ENCODE measurements at places on chromosomes 16 and 17.
A peak's percentile ranks its signal among the peaks of the same experiment; 100 is the strongest.

GRCh38 chr17:71113347-71113746 lies 944.0 kb downstream of the KCNJ2 start:
- no peak for DNase-seq

DNA sequence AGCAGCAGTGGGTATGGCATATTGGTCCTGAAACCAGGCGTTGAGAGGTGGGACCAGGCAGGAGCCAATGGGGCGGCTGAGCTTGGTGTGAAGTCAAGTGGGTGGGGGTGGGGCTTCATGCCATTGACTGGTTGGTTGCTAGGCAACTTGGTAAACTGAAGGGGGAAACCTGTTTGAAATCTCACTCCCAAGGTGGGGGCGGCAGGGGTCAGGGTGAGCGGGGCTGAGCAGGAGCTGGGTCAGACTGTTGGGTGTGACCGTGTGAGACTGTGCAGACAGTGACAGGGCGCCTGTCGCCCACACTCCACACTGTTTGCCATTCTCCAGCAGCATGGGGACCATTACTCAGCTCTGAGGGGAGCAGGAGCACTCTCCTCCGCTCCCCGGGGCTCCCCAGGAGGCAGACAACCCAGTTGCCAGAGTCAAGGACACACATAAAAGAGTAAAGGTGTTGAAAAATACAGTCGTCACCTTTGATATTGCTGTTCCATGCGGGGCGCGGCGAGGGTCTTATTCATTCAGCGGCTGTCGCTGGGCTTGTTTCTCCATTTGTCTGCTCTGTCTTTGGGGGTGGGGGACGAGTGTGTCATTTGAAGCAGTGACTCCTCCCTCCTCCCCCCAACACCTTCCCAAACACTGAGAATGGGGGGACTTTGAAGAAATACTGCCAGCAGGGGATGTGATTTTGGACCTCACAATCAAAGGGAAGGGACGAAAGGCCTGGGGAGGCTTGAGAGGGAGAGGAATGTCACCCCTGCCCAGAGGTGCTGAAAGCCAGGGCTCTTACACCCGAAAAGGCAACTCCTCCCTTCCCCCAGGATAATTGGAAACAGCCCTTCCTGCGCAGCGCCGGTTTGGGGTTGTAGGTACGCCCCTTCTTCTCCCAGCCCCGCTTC lies 1.2 kb upstream of the EFNB3 start:
- peak; percentile 45 for DNase-seq

DNA sequence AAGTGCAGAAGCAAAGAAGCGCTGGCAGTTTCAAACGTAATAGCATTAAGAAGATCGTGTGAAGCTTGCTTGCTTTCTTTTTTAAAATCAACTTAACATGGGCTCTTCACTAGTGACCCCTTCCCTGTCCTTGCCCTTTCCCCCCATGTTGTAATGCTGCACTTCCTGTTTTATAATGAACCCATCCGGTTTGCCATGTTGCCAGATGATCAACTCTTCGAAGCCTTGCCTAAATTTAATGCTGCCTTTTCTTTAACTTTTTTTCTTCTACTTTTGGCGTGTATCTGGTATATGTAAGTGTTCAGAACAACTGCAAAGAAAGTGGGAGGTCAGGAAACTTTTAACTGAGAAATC lies 17.4 kb upstream of the RAB11FIP4 start:
- DNase-seq: no peak

- no peak for DNase-seq
Observed at GRCh38 chr17:72079700-72080099, 41.1 kb upstream of the SOX9 start.

- no peak for DNase-seq
Observed at GRCh38 chr17:83186751-83187421, 107.5 kb downstream of the METRNL start.

- DNase-seq: no peak
Observed at GRCh38 chr16:30666681-30667080, 8.4 kb downstream of the FBRS start.

- DNase-seq: no peak
Observed at GRCh38 chr16:90046971-90047713, 27.9 kb upstream of the DBNDD1 start.

DNA sequence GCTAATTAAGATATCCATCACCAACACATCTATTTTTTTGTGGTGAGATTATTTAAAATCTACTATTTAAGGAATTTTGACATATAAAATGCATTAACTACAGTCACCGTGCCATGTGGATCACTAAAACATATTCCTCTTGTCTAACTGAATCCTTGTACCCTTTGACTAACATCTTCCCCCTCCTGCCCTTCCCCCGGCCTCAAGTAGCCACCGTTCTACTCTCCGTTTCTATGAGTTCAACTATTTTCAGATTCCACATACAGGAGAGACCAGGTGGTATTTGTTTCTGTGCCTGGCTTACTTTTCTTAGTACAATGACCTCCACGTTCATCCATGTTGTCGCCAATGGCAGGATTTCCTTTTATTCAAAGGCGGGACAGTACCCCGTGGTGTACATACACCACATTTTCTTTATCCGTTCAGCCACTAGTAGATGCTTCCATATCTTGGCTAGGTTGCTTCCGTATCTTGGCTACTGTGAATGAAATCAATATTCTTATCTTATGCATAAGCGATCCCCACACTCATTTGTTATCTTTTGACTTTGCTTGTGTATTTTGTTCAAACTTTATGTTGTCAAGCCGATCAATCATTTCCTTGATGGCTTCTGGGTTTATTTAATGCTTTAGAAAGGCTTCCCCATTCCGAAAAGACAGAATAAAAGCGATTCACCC lies 134.7 kb downstream of the KCNJ12 start:
- DNase-seq: no peak

- DNase-seq: no peak
Observed at GRCh38 chr17:18235743-18236256, 10.4 kb downstream of the LLGL1 start.

GRCh38 chr16:30535106-30535776 lies 583 bp upstream of the ZNF747 start:
- no peak for DNase-seq

GRCh38 chr16:66386629-66387622 lies 20.4 kb downstream of the CDH5 start:
- DNase-seq: no peak

DNA sequence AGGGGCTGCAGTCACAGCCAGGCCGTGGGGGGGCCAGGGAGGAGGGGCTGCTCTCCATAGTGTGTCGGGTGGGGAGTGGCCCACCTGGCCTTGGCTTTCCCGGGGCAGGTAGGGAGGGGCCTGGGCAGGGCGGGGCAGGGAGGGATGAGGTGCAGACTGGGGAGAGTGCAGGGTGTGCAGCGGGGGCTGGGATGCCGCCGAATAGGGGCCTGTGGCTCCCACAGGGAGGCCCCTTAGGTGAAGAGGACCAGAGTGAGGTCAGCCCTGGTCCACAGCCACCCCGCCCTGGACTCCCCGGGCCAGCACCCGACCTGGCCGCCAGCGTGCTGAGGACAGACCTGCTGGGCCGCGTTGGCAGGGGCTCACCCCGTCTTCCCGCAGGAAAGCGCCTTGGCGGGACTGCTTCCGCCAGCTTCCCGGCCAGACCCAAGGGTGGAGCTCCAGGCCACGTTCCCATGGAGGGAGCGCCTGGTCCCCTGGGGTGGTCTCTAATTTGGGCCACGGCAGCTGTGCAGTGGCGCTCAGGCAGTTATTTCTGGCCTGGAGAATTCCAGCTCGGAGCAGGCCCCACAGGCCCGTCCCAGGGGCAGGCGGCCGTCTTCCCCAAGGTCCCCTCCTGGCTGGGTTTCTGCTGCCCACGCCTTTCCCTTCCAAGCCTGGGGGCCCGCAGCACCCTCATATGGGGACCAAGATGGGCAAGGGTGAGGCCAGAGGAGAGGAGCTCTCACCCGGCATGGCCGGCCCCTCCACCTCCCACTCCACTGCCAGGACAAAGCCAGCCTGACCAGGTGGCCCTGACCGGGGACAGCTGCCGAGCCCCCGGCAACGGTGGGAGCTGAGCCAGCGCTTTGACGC lies 27.9 kb downstream of the CACNA1H start:
- DNase-seq: no peak

- DNase-seq: no peak
Observed at GRCh38 chr17:57362797-57363556, 106.7 kb downstream of the MSI2 start.

DNA sequence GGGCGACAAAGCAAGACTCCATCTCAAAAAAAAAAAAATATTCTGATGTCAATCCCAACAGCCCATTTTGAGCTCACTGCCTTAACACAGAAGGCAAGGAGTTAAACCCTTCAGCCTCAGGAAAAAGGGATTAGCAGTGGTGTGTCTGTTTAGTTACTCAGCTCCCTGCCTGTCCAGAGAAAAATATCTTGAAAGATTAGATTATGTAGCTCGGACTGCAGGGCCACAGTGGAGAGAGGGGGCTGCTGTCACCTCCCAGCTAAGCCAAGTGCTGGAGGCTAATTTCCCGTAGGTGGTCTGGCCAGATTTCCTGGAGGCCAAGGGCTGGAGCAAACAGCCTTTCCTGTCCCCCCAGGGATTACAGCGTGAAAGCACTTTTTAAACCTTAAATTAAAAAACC lies 50.3 kb downstream of the C16orf95 start:
- DNase-seq: no peak

DNA sequence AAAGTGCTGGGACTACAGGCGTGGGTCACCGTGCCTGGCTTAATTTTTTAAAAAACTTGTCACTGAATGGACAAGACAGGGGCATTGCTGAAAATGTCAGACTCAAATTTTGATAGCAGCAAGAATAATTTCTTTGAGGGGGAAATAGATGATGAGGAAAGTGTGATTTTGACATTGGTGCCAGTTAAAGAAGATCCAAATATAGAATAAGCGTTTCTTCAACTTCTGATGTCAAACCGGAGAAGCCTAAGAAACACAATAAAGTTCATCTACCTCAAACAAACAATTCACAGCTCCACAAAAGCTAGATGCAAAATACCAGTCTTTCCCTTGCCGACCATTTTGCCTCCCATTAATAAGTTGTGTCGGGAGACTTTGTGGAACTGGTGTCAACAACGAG lies 4.5 kb downstream of the MT1X start:
- no peak for DNase-seq

- DNase-seq: no peak
Observed at GRCh38 chr16:85566561-85567100, 46.5 kb upstream of the GSE1 start.

- no peak for DNase-seq
Observed at GRCh38 chr16:10852948-10853347, 24.1 kb upstream of the CIITA start.

GRCh38 chr16:68510775-68511174 lies 28.3 kb upstream of the ZFP90 start:
- DNase-seq: no peak

GRCh38 chr16:86573215-86573614 lies 5.1 kb upstream of the FOXL1 start:
- no peak for DNase-seq

- DNase-seq: no peak
Observed at GRCh38 chr17:18021372-18021771, 17.6 kb downstream of the ATPAF2 start.

- no peak for DNase-seq
Observed at GRCh38 chr16:10625595-10626357, 45.4 kb upstream of the EMP2 start.

DNA sequence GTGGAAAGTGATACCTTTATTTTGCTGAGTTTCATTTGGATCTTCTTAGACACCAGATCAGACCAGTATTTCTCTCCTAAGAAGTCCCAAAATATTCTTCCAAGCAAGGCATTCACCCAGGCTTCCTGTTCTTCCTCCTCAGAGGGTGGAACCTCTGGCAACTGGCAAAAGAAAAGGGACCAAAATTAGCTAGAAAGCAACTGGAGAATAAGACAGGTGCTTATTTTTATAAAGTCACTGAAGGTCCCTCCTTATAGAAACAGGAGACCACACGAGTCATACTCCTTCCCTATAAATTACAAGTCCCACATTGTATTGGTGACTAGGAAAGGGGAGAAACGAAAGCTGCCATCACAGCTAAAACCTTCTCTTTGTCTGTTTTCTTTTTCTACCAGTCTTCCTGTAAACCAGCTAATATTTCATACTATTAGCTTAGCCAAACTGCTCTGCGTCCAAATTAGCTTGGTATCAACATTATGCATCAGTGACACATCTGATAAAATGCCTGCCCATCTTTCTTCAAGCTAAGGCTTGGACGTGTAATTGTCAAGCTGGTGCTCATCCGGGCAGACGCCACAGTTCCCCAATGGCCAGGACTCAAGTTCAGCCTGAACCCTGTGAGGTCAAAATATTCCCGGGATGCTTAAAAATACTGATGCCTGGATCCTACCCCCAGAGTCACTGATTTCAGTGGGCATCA lies 47.5 kb upstream of the ERN1 start:
- DNase-seq: no peak

DNA sequence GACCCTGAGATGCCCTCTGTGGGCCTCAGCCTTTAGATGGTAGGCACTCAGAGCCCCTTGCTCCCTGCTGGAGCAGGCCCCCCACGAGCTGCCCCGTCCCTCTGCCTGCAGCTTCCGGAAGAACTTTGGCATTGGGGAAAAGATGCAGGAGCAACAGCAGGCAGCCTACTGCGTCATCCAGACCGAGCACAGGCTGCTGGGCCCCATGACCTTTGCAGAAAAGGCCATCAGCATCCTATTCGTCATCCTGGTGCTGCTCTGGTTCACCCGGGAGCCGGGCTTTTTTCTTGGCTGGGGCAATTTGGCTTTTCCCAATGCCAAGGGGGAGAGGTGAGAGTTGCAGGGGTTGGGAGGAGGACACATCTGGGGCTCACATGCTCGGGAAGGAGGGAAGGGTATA lies 12.7 kb upstream of the FOXN1 start:
- no peak for DNase-seq

DNA sequence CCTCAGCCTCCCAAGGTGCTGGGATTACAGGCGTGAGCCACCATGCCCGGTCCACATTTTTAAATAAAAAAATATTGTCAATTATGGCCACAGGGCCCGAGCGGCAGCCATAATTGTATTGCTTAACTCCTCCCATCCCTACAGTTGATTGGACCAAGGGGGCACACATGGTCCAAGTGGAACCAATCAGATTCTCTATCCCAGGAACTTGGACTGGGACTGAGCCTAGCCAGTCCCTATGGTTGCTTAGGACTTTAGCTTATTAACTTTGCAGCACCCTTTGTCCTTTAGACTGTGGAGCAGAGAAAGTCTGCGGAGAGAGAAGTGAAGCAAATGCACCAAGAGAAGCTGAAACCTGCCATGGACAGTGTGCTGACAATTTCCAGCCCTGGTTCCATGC lies 5.5 kb upstream of the RDM1 start:
- DNase-seq: no peak

GRCh38 chr17:2042933-2043332 lies 1.1 kb downstream of the OVCA2 start:
- no peak for DNase-seq

- DNase-seq: no peak
Observed at GRCh38 chr17:29546830-29547229, 20.0 kb downstream of the ABHD15 start.

DNA sequence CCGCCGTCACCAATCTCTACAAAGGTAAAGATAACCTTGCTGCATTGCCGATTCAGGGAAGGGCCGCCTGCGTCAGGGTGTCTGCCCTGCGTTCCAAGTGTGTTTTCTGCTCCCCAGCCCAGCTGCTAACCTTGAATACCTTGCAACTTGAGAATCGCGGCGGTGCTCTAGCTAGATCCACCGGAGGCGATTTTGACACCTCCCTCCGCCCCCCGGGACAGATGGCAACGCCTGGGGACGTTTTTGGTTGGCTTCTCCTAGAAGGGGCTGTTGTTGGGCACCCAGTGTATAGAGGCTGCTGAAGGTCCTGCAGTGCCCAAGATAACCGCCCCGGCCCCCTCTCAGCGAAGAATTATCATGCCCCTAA lies 1.5 kb downstream of the HAPSTR1 start:
- peak; percentile 11 for DNase-seq

GRCh38 chr17:67842648-67843047 lies 17.3 kb downstream of the BPTF start:
- DNase-seq: no peak
